ENCODE measurements at places on chromosomes 12 and 14.
A peak's percentile ranks its signal among the peaks of the same experiment; 100 is the strongest.

- H3K4me3 ChIP-seq = no peak overlapping the region
- DNase-seq = no peak
- no peak overlapping the region for H3K27ac ChIP-seq
Observed at GRCh38 chr12:13270817-13271216, 74.3 kb downstream of the EMP1 start.

DNA sequence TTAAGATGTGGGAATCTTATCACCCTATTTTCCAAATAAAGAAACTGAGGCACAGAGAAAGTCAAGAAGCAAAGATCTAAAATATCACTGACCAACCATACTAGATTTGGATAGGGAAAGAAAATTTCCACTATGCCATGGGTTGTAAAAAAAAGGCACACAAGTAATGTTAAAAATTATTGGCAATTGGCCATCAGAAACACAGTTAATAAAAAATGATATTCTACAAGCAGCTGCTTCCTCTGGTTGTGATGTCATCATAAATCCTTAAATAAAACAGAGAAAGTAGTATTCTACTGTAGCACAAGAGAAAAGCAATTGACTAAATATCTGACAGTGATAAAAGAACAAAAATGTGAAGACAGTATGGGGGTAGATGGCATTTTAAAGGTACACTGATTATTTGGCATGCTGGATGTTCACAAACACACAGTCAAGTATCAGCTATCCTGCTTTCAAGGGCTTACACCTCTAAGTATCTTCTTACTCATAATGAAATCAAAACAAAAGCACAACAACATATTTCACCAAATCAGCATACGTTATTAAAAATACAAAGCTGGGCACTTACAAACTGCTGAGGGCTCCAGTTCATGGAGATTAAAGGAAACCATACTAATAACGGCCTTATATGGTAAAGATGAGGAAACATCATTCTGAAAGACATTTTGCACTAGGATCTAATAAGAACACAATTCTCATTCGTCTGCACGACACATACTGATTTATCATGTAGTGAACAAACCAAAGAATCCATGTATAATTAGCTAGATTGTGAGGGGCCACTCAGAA is 45.7 kb downstream of the CORO1C start:
- no peak for DNase-seq
- H3K4me1 ChIP-seq = peaks cover 54% of the 10 kb centered on the region
- H3K36me3 ChIP-seq = no peaks in the 10 kb centered on the region
- peak overlapping the region; percentile 61 for H3K27ac ChIP-seq

GRCh38 chr12:132308853-132309595 is 20.4 kb downstream of the GALNT9 start:
- H3K27me3 ChIP-seq = no peaks in the 10 kb centered on the region
- H3K36me3 ChIP-seq = no peaks in the 10 kb centered on the region
- no peak overlapping the region for H3K27ac ChIP-seq
- no peak overlapping the region for H3K4me3 ChIP-seq
- H3K4me1 ChIP-seq = no peaks in the 10 kb centered on the region

DNA sequence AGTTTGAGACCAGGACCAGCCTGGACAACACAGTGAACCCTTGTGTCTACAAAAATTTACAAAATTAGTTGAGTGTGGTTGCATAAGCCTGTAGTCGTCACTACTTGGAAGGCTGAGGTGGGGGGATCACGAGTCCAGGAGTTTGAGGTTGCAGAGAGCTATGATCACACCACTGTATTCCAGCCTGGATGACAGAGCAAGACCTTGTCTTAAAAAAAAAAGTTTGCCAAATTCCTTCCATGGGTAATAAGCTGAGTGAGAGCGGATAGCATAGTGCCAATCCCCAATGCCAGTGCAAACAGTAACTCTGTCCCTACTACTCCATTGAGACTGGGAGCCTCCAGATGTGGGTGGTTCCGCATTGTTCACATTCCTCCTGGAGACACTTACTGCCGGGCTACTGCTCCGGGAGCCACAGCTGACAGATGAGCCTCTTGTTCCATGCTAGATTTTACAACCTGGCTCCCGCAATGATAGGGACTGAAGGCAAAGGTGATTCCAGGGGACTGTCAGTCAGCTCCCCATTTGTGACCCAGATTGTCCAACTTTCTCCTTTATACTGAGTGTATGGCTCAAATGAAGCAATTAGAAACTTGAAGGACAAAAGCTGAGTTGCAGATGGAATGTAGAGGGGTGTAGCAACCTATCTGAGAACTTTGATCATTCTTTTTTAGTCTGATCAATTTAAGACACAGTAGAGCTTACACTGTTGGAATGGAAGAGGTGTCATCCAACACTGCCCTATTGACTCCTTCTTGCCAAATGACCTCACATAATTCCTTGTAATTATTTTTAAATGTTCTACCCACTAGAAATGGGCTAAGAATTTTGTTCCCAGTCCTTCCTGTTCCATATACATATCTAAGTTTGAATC is 13.4 kb upstream of the FRMD6 start:
- H3K4me1 ChIP-seq = no peaks in the 10 kb centered on the region
- H3K27me3 ChIP-seq = no peaks in the 10 kb centered on the region
- H3K27ac ChIP-seq = no peak overlapping the region
- H3K36me3 ChIP-seq = no peaks in the 10 kb centered on the region

All from upper lobe of right lung (tissue), 1 donor.